ENCODE measurements at places on chromosomes 2 and 18. TPM values are rescaled to one million over a fixed set of nuclear protein-coding genes. Genes with fewer than 3 reads are reported as not detected.

Gene PDE1A
- total RNA-seq = 0.16 TPM

Gene IL18R1
- total RNA-seq = 0.82 TPM

Gene MAP3K20
- total RNA-seq = 36.4 TPM

Gene RTP5
- total RNA-seq = not detected

Gene ACKR3
- 26.0 TPM for total RNA-seq

Gene GPR45
- total RNA-seq = not detected

Gene ABCB11
- under 0.01 TPM for total RNA-seq

Gene SERPINB10
- total RNA-seq = not detected

Gene TWSG1
- total RNA-seq = 67.2 TPM

Gene NEB
- 1.1 TPM for total RNA-seq

Gene ALPI
- total RNA-seq = not detected

Gene PLA2R1
- total RNA-seq = 37.4 TPM

Measured in bladder microvascular endothelial cell (primary cell).